ENCODE measurements at places on chromosomes 16 and 17.

GRCh38 chr17:62562656-62563055, 64.8 kb upstream of the MRC2 start:
- peak; percentile 31 for DNase-seq

- DNase-seq = no peak
Measured at GRCh38 chr17:64057701-64058263, 37.3 kb upstream of the ICAM2 start.

DNA sequence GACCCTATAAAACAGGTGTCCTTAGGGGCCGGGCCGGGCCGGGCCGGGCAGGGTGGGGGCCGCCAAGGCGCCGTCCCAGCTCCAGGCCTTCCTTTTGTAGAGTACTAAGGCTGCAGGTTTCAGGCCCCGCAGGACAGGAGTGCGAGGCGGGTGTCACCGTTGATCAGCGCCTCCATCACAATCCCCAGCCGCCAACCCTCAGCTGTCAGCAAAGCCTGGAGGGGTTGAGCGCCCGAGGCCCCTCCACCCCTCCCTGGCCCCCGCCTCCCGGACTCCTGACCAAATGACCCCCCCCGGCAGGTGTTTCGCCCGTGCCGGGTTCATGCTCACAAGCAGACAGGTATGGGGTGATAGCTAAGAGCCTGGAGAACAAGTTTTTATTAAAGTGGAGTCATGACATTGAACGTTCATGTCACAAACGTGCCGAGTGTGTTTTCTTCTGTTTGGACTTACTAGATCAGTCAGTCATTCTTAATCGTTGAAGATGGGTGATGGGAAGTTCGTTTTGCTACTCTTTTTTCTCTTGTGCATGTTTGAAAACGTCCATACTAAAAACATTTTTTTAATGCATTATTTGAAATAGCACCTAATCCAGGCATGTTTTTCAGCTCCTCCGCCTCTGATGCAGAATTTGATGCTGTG, 534 bp downstream of the ARL2BP start:
- DNase-seq = peak; percentile 52

GRCh38 chr16:87735270-87736007, 30.3 kb downstream of the KLHDC4 start:
- DNase-seq = no peak

GRCh38 chr17:6748617-6749016, 7.2 kb upstream of the XAF1 start:
- DNase-seq = no peak

GRCh38 chr16:1090620-1091587, 5.1 kb downstream of the C1QTNF8 start:
- no peak for DNase-seq

DNA sequence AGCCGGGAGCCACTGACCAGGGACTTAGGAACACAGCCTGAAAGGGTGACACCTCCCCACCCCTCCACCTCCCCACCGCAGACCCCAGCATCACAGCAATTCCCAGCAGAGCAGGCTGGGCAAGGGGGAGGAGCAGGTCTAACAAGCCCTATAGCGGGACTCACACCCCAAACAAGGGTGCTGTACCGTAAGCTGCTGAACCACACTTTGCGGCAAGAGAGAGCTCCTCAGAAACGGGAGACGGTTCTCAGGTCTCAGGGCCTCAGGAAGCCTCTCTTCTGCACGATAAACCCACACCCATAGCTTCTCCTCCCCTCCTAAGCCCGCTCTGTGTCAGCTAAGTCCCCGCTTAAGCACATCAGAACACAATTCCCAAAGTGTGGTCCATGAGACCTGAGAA, 11.7 kb upstream of the COTL1 start:
- DNase-seq = no peak

GRCh38 chr16:81647527-81647926, 131.6 kb upstream of the PLCG2 start:
- DNase-seq = no peak

DNA sequence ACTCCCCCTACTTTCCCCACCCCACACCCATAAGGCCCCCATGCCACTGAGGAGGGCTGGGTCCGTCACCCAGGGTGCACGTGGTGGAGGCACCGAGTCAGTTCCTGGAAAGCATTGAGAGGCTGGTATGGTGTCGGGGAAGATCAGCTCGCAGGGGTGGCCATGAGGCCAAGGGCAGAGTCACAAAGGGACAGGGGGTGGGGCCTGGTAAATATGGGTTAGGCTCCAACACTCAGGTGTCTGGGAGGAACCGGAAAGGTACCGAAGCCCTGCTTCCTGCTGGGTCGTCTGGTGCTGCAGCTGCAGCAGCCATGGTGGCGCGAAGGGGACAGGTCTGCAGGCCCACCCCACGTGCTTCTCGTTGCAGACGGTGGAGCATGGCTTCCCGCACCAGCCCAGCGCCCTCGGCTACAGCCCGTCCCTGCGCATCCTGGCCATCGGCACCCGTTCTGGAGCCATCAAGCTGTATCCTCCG, 30.2 kb downstream of the LLGL2 start:
- DNase-seq = peak; percentile 79

- peak; percentile 60 for DNase-seq
Measured at GRCh38 chr17:73091770-73092522, 542 bp downstream of the SLC39A11 start.

DNA sequence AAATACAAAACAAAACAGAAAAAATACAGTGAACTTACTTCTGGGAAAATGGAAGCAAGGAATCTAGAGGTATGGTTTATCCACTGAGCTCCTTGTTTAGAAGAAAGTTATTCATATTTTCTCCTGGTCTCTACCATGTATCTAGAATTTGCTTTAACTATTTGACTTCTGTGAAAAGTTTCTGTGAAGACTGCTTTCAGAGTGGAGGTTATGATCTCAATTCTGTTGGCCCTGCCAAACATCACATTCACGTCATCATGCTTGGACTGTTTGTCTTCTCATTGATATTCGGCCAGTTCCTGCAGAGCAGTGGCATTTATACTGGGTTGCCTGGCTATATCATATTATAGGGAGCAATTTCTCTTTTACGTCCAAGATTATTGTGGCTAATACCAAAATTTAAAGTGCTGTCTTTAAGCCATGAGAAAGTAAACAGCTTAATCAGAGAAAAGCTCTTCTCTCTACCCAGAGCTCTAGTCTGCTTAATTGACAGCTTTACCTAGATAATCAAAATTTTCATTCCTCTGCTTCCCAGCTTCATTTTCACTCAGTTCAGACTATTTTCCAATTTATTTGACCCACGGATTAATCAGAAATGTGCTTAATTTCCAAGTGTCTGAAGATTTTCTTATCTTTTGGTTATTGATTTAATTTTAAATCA, at the start of gene ABCA8:
Gene ABCA8 (minus strand): TSS at position 212 of the 661 bp plus-strand sequence. CDS start 13,358 bp downstream, outside the sequence.
- no peak for DNase-seq

DNA sequence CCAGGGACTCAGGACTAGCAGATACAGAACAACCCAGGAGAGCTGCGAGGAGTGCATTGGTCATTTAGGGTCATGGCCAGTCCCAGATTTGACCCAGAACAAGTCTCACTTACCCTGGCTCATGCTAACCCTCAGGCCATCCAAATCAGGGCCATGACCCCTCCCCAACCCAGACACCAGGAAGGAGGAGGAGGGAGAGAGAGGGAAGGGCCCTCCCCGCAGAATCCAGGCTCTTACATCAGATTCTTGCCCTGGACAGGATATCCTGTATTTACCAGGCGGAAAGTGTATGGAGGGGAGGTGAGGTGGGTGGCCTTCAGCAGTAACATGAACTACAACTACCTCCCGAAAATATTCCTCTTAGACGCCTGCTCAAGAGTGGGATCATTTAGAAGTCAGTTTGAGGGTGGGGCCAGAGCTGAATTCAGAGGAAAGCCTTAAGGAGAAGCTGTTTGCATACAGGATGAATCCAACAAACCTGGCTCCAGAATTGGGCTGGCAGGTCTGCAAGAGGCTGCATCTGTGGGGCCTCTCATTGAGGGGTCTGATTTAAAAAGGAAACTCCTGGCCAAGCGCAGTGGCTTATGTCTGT, 2.1 kb downstream of the VAT1 start:
- DNase-seq = no peak

- DNase-seq = no peak
Measured at GRCh38 chr16:50502616-50503011, 45.6 kb upstream of the NKD1 start.

DNA sequence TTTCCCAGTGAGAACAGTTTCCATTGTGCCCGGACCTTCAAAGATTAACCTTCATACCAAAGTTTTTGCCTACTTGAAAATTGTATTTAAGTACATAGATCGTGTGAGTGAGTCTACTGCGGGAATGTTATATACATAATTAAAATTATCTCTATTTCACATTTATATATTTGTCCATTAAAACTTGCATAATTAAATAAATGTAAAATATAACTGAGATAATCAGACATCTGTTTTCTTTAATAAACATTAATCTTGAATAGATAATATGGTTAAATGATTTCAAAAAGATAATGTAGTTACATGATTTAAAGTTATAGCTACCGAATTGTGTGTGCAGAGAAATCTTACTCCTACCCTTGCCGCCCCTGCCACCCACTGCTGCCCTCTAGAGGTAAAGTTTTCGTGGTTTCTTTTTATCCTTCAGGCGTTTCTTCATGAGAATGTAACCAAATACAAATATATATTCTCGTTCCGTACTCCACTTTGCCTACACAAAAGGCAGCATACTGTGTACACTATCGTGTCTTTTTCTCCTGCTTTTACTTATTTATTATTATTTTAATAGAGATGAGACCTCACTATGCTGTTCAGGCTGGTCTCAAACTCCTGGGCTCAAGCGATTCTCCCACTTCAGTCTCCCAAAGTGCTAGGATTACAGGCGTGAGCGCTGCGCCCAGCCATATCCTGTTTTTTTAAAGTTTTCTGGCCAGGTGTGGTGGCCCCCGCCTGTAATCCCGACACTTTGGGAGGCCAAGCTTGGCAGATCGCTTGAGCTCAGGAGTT, 35.6 kb downstream of the RPA1 start:
- peak; percentile 63 for DNase-seq

DNA sequence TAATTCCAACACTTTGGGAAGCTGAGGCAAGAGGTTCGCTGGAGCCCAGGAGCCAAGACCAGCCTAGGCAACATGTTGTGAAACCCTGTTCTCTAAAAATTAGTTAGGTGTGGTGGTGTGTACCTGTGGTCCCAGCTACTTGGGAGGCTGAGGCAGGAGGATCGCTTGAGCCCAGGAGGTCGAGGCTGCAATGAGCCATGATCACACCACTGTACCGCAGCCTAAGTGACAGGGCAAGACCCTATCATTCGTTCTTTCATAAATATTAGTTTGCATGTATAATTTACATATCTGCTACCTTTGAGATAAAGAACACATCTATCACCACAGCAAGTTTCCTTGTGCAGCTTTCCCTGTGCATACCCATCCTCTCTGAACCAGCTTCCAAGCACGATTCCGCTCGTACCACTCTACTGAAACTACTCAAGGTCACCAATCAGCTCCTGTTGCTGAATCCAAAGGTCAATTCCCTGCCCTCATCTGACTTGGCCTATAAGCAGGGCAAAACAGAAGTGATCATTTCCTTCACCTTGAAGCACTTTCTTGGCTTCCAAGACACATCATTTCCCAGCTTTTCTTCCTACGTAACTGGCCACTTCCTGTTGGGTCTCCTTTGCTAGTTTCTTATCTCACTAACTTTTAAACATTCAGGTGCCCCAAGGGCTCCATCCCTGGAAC, 49.1 kb downstream of the GRB2 start:
- no peak for DNase-seq

- no peak for DNase-seq
Measured at GRCh38 chr16:24953306-24953705, 61.9 kb downstream of the ARHGAP17 start.

- DNase-seq = no peak
Measured at GRCh38 chr17:83068641-83069570, 10.5 kb upstream of the METRNL start.

DNA sequence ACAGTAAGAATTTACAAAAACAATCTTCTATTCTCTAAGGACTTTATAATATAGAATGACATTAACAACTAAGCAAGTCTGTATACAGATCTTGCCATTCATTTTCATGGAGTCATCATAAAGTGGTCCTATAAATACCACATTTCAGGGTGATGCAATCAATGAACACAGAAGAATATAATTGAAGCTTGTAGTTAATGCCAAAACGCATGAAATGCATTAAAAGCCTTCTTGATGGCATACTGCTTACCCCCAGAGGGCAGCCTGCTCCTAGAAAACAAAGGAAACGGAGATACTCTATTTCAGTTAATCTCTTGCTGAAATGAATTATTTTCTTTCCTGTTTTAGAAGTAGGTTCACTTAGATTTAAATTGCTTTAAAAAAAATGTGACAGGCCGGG, 45.2 kb upstream of the STAC2 start:
- DNase-seq = no peak

DNA sequence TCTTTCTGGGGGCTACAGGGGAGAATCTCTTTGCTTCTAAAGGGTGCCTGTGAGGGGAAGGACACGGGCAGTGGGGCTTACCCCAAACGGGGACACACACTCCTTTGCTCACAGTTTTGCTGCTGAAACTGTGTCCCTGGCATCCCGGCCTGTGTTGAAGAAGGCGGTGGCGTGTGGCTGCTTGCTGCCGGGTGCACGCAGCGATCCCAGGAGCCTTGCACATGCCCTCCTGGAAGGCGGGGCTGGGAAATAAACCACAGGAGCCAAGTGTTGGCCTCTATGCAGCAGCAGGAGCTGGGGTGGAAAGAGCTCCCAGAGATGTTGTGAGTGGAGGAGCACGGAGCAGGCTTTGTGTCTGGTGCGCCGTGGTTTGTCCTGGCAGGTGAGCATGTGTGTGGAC, 131.0 kb upstream of the CIBAR2 start:
- no peak for DNase-seq

GRCh38 chr17:60318326-60318725, 73.6 kb downstream of the USP32 start:
- no peak for DNase-seq

DNA sequence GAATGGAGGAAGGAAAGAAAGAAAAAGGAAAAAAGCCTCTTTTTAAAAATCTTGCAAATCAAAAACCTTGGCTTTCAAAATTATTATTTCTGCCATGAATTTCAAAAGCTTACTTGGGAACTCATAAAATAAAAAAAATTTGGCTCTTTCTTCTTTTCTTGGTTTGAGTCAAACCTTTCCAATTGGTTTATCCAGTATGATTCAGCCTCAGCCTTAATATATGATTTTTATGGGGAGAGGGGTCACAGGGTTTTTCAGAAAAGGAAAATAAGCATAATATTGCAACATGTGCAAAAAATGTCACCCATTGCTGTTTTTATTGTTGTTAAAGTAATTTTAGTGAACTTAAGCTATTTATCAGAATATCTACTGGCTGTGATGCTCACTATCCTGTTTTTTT, 31.2 kb upstream of the HAPSTR1 start:
- DNase-seq = no peak

DNA sequence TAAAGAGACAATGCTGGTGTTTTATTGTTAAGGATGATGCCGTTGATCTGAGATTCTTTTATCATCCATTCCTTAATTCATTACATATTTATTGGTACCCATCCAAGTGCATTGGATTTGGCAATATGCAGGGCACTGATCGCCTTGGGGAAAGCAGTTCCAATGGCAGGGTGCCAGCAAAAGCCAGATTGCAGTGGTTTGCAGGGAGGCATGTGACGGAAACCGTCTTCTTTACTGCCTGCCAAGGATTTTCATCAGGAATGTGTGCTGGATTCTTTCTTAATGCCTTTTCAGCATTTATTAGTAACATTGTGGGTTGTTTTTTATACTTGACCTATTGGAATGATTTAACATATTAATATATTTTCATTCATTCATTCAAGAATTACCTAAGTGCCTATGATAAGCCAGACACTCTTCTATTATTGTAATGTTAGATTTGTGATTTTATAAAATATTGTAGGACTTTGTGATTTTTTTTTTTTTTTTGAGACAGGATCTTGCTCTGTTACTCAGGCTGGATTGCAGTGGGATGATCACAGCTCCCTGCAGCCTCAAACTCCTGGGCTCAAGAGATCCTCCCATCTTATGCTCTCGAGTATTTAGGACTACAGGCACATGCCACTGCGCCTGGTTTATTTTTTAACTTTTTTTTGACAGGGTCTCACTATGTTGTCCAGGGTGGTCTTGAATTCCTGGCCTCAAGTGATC, 93.4 kb upstream of the TNRC6A start:
- peak; percentile 61 for DNase-seq
